ENCODE measurements at places on chromosomes 6 and 20.

GRCh38 chr20:44247131-44247571 lies at the start of gene GDAP1L1:
TSS of gene GDAP1L1 (plus strand) at chr20:44247308. CDS start at chr20:44247335, 27 bp downstream.
- DNase-seq, result no peak

GRCh38 chr6:121430514-121431460 lies 4.7 kb upstream of the GJA1 start:
- no peak for DNase-seq

GRCh38 chr20:1123666-1124065 lies 5.3 kb downstream of the PSMF1 start:
- no peak for DNase-seq

DNA sequence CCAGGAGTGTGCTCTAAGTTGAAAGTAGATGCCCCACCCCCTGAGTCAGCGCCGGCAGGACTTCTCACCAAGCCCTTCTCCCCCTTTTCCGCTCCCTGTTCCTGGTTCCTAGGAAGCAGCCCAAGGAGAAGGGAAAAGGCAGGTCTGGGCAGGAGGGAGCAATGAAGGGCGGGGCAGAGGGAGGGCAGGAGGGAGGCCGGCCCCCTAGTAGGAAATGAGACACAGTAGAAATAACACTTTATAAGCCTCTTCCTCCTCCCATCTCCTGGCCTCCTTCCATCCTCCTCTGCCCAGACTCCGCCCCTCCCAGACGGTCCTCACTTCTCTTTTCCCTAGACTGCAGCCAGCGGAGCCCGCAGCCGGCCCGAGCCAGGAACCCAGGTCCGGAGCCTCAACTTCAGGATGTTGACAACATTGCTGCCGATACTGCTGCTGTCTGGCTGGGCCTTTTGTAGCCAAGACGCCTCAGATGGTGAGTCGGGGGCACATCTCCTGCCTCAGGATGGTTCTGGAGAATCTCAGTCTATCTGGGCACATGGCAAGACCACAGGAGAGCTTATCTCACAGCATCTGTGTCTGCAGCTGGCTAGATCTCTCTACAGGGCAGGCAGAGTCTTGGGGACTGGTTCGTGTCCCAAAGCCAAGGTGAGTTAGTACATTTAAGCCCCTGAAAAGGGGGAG lies at the start of gene PROCR:
Gene PROCR, plus strand, starts transcription at position 320 of the 681 bp plus-strand sequence. Its CDS starts 83 bp downstream, at position 403.
- DNase-seq, result peak; percentile 95
